ENCODE measurements at places on chromosomes 2 and 18.

- no peaks in the 10 kb centered on the region for H3K4me1 ChIP-seq
- no peaks in the 10 kb centered on the region for H3K36me3 ChIP-seq
- H3K4me3 ChIP-seq, result no peak overlapping the region
- no peaks in the 10 kb centered on the region for H3K27me3 ChIP-seq
- no peak for DNase-seq
Measured at GRCh38 chr18:65124633-65125032, 626.2 kb upstream of the CDH7 start.

DNA sequence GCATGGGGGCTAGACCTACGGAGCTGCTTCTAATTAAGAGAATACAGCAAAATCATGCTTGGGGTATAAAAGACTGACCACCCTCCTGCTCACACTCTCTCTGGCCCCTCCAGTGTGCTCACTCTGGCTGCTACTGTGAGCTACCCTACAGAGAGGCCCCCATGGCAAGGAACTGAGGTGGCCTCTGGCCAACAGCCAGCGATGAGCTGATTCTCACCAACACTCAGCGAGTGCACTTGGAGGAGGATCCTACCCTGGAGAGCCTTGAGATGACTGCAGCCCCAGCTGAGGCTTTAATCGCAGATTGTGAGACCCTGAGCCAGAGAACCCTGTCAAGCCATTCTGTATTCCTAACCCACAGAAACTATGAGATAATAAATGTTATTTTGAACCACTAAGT is 88.2 kb downstream of the GFPT1 start:
- DNase-seq, result no peak
- no peaks in the 10 kb centered on the region for H3K4me1 ChIP-seq
- H3K27me3 ChIP-seq, result no peaks in the 10 kb centered on the region
- no peak overlapping the region for H3K27ac ChIP-seq

- H3K27me3 ChIP-seq, result no peaks in the 10 kb centered on the region
- no peak overlapping the region for H3K27ac ChIP-seq
- H3K4me1 ChIP-seq, result peaks cover 5% of the 10 kb centered on the region
- H3K4me3 ChIP-seq, result no peak overlapping the region
- no peaks in the 10 kb centered on the region for H3K36me3 ChIP-seq
- no peak for DNase-seq
Measured at GRCh38 chr2:223041527-223042109, 10.4 kb upstream of the KCNE4 start.

DNA sequence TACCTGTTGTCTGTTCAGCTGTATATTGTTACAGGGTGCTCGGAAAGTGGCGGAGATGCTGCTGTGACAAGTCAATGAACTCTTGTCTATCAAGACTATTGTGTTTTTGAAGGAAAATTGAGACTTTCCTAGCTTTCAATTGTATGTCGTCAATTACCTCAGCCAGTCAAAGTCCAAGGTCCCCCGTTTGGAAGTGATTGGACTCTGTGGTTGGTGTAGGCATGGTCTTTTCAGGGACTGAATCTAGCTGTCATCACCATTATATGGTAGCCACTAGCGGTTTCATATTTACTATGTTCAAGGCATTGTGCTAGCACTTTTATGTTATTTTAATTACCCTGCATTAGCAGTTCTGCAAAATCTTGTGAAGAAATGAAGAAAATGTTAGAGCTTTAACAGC is 54.9 kb downstream of the XRCC5 start:
- no peaks in the 10 kb centered on the region for H3K27me3 ChIP-seq
- H3K4me3 ChIP-seq, result no peak overlapping the region
- no peak overlapping the region for H3K27ac ChIP-seq
- peaks cover 85% of the 10 kb centered on the region for H3K36me3 ChIP-seq

GRCh38 chr2:198374375-198375082 is 570.1 kb downstream of the PLCL1 start:
- H3K27ac ChIP-seq, result no peak overlapping the region
- peaks cover 12% of the 10 kb centered on the region for H3K27me3 ChIP-seq
- H3K36me3 ChIP-seq, result no peaks in the 10 kb centered on the region
- H3K4me3 ChIP-seq, result no peak overlapping the region
- H3K4me1 ChIP-seq, result peaks cover 5% of the 10 kb centered on the region
- no peak for DNase-seq
